ENCODE measurements at places on chromosomes 11 and 22. TPM values are rescaled to one million over a fixed set of nuclear protein-coding genes. Genes with fewer than 3 reads are reported as not detected.

CYB561A3 gene
- total RNA-seq: 71.0 TPM

NNMT gene
- total RNA-seq: 384 TPM

ACTN3 gene
- not detected for total RNA-seq

ACR gene
- not detected for total RNA-seq

CDC45 gene
- 3.8 TPM for total RNA-seq

NLRP10 gene
- 6.7 TPM for total RNA-seq

PRG3 gene
- not detected for total RNA-seq

PCSK7 gene
- 68.3 TPM for total RNA-seq

GRAMD1B gene
- total RNA-seq: 4.8 TPM

HEPHL1 gene
- total RNA-seq: not detected

SCT gene
- not detected for total RNA-seq

HORMAD2 gene
- not detected for total RNA-seq

CLTCL1 gene
- 16.9 TPM for total RNA-seq

GVQW3 gene
- total RNA-seq: 1.4 TPM

MYRF gene
- 1.0 TPM for total RNA-seq

RIMBP3C gene
- total RNA-seq: not detected

TCF20 gene
- 25.4 TPM for total RNA-seq
